Omental fat pad (tissue), 4 donors: ENCODE measurements at places on chromosomes 16 and 17.

DNA sequence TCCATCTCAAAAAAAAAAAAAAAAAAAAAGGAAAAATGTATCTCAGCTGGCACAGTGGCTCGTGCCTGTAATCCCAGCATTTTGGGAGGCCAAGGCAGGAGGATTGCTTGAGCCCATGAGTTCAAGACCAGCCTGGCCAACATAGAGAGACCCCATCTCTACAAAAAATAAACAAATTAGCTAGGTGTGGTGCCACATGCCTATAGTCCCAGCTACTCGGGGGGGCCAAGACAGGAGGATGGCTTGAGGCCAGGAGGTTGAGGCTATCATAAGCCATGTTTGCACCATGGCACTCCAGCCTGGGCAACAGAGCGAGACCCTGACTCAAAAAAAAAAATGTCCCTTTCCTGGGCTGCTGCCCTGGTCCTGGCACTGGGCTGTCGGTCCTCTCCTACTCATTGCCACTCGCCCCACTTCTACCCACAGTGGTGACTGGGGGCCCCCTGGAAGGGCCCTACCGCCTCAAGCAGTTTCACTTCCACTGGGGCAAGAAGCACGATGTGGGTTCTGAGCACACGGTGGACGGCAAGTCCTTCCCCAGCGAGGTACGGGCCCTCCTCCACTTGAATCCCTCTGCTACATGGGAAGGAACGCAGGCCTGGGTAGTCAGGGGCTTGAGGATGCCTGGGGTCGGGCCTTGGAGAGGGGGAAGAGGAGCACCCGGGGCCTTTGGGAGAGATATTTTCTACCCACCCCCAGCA lies 6.1 kb downstream of the CA7 start:
- DNase-seq = no peak

DNA sequence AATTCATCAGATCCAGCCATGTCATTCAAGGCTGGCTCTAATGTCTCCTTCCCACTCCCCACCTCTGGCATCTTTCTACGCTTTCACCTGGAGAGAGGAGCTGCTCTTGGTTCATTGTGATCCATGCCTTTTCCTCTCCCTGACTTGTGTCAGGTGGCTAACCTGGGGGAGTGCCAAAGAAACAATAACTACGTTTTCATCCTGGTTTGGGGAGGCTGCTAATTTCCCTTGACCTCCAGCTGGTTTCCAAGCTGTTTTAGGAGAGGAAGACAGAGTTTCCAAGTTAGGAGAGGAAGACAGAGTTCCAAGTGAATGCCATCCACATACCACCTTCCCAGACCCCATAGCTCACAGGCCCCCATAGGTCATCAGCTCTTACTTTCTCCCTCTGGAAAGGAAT lies 40.0 kb upstream of the HLF start:
- DNase-seq = no peak

GRCh38 chr17:48043176-48043575 lies 5.0 kb upstream of the NFE2L1 start:
- DNase-seq = no peak

DNA sequence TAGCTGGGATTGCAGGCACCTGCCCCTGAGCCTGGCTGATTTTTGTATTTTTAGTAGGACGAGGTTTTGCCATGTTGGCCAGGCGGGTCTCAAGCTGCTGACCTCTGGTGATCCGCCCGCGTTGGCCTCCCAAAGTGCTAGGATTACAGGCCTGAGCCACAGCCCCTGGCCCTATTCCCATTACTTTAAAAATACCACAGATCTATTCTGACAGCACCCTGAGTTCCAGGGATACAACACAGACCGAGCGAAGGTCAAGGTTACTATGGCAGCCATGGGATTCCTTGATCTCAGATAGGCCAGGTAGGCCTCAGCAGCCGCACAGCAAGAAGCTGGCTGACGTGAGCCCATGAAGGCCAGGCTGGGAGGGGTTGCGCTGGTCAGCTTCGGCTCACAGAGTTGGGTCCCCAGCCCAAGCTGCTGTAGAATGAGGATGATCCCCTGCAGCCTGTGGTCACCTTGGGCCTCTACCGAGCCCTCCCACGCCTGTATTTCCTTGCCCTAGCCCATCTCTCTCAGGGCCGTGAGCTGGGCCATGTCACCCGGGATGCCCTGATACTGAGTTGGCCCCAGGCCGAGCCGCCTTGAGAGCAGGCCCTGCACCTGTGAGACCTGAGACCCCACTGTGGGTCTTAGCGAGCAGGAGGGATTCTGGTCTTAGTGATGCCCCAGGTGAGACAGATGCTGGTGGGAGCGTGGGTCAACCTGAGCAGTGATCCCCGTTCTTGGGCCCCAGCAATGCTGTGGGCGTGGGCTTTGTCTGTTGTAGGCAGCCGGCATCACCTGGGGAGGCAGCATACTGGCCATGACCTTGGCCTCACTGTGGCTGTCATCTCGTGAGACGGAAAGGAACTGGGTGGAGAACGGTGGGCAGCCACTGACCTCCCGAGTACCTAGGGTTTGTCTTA lies 16.9 kb upstream of the RNF213 start:
- DNase-seq = no peak

DNA sequence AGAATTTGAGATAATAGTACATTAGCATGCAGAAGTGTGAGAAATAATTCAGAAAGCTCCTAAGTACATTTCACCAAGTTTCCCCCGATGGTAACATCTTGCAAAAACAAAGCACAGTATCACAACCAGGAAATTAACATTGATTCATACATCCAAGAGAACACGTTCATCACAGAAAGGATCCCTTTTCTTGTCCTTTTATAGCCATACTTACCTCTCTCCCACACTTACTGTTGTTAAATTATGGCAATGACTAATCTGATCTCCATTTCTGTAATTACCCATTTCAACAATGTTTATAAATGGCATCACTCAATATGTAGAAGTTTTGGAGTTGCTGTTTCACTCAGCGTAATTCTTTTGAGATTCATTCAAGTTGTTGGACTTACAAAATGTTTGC lies 1260.0 kb downstream of the CDH8 start:
- no peak for DNase-seq

GRCh38 chr16:5196204-5196603 lies 98.6 kb upstream of the EEF2KMT start:
- DNase-seq = no peak

GRCh38 chr17:7097940-7098339 lies 16.7 kb downstream of the ASGR2 start:
- DNase-seq = no peak

- DNase-seq = peak; percentile 43
These were observed 57.7 kb downstream of the CMC2 start for GRCh38 chr16:80948886-80949493.

- no peak for DNase-seq
These were observed 412.1 kb downstream of the CA10 start for GRCh38 chr17:51746421-51746820.

DNA sequence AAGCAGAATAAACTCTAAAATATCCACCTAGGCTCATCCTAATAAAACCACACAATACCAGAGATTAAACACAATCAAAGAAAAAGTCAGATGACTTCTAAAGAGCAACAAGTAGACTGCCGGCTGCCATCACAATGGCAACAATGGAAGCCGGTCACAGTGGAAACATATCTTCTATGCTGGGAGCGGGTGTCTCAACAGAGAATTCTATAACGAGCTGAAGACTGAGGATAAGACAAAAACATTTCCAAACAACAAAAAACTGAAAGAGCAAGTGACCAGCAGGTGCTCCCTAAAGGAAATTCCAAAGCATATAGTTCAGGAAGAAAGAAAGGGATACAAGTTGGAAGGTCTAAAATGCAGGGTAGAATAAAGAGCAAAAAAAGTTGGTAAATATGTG lies 8.9 kb downstream of the NSMCE1 start:
- no peak for DNase-seq

DNA sequence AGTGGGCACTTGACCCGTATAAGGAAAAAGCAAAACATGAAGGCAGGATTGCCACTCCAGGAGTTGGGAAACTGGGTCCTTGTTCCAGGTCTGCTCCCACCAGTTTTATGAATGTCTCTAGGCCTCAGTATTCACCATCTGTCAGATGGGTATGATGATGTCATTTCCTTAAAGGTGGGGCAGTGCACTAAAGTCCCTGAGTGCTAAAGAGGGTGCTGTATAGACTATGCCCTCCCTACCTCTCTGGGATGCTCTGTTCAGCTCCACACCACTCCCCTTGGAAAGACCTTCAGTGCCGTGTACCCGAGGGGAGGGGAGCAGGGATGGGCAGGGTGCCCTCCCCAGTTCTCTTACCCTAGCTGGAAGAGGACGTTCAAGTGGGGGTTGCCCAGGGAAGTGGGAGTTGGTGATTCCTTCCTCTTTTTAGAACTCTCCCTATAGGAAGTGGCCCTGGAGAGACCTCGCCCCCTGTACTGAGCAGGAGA lies 2.2 kb downstream of the LASP1 start:
- no peak for DNase-seq

GRCh38 chr16:79839466-79840341 lies 239.2 kb upstream of the MAF start:
- no peak for DNase-seq

DNA sequence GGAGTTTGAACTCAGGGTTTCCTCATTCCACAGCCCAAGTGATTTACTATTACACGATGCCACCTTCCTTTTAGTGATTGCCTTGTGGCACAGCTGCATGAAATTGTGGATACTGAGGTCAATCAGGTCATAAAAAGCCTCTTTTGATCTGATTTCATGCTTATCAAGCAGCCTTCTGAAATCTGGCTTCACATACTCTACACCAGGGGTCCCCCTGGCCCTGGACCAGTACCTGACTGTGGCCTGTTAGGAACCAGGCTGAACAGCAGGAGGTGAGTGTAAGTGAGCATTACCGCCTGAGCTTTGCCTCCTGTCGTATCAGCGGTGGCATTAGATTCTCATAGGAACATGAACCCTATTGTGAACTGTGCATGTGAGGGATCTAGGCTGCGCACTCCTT lies 13.8 kb downstream of the SLFN5 start:
- DNase-seq = no peak

DNA sequence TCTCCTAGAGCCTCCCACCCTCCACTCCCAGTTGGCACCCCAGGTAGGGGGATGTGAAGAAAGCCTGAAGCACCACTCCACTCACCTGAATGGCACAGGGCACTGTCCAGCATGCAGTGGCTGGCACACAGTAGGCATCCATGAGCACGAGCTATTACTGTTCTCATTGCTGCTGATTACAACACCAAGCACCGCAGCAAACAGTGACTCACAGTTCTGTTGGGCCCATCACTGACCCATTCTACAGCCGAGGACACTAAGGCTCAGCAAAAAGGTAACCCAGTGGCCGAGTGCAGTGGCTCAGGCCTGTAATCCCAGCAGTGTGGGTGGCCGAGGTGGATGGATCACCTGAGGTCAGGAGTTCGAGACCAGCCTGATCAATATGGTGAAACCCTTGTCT lies 2.7 kb downstream of the ZSCAN10 start:
- DNase-seq = no peak

- DNase-seq = no peak
These were observed 2.1 kb downstream of the HES7 start for GRCh38 chr17:8121681-8122421.

- no peak for DNase-seq
These were observed 3.4 kb downstream of the OSBPL7 start for GRCh38 chr17:47818002-47818695.

GRCh38 chr17:40309031-40309948 lies at the start of gene RARA:
Gene RARA (plus strand): TSS chr17:40309180. CDS start chr17:40331219, 22,039 bp downstream.
- no peak for DNase-seq

GRCh38 chr17:70624211-70624610 lies 454.9 kb downstream of the KCNJ2 start:
- DNase-seq = no peak

- no peak for DNase-seq
These were observed 1.3 kb upstream of the KCTD13 start for GRCh38 chr16:29927070-29927905.

- DNase-seq = peak; percentile 70
These were observed 94.9 kb downstream of the ANKRD11 start for GRCh38 chr16:89395150-89396142.

DNA sequence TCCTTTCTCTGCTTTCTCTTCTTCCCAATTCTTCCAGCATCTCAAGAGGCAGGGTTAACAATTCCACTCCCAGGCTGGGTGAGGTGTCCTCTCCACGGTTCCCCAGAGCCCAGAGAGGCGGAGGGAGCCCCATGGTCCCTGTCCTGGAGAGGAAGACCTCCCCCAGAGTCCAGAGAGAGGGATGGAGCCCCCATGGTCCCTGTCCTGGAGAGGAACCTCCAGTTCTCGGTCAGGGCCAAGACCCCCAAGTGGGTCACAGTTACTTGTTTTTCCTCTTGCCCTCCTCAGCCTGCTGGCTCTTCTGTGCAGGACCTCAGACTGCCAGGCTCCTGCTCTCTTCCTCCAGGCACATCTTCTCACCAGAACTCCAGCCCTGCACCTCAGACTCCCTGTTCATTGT lies 135.2 kb downstream of the RPTOR start:
- DNase-seq = no peak

DNA sequence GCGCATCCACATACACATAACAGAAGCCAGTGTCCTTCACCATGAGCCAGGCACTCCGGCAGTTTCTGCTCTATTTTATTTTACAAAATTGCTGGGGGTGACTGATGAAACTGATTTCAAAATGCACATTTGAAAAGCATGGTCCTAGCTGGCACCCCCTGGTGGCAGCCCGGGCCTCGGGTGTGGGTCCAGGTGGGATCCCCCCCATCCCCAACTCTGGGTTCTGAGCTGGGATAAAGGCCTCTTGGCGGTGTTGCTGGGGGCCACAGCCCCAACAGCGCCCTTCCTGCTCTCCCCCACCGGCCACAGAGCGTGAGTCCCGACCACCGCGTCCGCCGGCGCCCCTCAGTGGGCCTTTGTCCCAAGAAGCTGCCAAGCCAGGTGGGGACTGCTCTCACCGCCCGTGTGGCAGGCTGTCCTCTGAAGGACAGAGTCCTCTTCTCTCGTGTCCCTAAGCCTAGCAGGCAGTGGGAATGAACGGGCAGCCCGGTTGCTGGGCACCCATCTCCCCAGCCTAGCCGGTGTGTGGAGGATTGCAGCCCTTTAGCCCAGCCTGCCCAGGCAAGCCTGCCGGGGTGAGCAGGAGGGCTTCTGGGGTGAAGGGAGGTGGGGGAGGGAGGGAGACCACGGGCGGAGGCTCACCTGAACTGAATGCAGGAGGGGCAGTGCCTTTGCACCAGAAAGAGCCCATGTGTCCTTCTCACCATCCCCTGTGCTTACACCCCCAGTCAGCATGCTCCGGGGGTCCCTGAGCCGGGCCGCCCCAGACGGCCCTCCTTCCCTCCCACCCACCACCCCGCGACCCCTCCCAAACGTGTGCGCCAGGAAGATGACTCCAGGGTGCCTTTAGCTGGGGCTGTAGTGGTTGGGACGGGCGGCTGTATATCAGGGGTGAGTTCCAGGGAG lies 898 bp downstream of the SNAI3 start:
- peak; percentile 46 for DNase-seq

GRCh38 chr17:77233635-77234334 lies 93.0 kb downstream of the SEC14L1 start:
- DNase-seq = peak; percentile 48

- DNase-seq = no peak
These were observed 9.7 kb downstream of the FKBP10 start for GRCh38 chr17:41822216-41823140.

GRCh38 chr16:49455181-49455990 lies 81.8 kb downstream of the C16orf78 start:
- peak; percentile 18 for DNase-seq

GRCh38 chr16:2769675-2770056 lies 7.4 kb downstream of the ELOB start:
- DNase-seq = no peak
